ENCODE measurements at places on chromosomes 12 and 14. TPM values are rescaled to one million over a fixed set of nuclear protein-coding genes. Genes with fewer than 3 reads are reported as not detected.

Gene MYH6
- polyA plus RNA-seq = not detected

DNA sequence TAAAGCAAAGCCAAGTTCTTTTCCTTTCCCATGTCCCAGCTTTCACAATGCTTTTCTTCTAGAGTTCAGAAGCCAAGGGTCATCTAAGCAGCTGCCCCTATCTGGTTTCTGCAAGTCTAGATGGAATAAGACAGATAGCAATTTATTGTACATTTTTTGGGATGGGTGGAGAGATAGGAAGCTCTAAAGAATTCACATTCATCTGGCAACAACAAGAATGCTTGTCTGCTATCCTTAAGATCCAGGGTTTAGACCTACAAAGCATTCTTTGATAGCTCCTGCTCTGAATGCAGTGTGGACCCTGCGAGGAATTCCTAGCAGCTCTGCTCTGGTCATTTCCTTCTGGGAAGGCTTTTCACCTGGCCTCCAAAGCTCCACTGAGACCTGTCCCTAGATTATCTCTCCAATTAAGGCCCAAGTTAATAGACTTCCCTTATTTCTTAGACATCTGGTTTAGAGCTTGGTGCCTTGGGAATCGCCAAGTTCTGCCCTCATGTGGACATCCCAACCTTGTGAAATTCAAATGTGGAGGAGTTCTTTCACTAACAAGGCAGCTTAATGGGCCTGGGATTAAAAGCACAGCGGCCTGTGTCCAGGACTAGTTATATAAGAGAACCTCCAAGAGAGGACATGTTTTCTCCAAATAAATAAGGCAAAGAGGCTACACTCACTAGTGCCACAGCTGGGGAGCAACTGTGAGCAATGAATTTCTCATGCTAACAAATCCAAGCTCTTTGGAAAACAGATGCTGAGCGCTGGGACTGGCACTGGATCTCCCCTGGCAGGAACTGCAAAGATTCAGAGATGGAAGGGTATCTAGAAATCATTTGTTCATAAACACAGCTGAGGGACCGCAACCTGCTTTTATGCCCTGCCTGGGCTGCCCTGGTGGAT lies 384.5 kb upstream of the DDHD1 start:
- DNase-seq = no peak

Gene CLEC4E
- not detected for polyA plus RNA-seq

DNA sequence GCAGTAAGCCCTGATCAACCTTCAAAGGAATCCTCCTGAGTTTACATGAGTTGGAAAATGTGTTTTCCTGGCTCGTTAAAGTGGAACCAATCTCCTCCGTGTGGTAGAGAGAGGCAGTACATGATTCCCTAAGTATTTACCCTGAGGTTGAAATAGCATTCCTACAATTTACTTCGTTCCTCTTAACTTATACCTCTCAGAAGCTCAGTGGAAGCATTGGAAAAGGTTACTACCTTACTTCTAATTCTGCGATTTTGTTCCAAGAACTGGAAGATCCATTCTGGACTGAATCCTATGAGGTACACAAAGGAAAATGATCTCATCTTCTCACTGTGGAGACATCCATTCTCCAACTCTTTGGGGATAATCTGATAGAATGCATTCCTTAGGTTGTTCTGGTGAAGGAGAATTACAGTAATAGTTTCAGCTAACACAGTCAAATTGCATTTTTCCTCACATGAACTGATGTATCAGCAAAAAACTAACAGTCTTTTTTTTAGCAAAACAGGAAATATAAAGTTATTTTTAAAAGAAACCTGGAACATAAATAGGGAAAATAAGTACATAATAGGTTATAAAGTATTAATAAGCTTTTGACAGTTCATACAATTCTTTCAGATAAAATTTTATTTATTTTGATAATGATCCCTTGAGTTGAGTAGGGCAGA lies 475.6 kb downstream of the PDZRN4 start:
- no peak for DNase-seq

DNA sequence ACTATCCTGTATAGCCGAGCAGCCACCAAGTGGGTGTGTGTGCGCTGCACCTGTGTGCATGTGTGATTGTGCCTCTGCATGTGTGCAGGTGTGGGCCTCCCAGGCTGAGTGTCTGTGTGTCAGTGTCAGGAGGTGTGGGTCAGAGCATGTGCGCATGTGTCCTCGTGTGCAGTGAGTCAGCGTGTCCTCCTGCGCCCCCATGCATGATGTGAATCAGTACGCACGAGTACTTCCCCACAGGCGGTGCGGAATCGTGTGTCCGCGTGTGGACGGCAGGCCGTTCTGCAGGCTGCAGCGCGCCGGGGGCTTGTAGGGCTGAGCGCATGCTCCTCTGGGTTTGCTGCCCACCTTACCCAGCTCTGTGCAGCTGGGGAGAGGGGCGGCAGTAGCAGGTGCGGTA lies 34.2 kb downstream of the DTX1 start:
- no peak for DNase-seq

GRCh38 chr14:93538413-93538812 lies 107.7 kb downstream of the UNC79 start:
- DNase-seq = no peak

DNA sequence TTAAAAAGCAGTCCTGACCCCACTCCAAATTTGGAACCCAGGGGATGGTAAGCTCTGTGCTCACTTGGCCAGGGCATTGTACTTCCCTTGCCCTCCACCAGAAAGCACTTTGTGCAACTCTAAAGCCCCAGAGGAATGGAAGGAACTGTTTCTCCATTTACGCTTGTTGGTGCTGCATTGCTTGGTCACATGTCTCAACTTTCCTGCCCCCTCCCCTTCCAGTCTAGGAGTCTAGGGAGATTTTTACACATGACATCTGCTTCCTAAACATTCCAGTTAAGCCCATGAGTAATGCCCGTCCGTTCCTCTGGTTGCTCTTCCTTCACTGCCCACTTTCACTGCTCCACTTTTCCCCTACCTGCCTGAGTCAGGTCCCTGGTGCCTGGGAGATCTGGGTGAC lies 92.6 kb upstream of the MAP1LC3B2 start:
- no peak for DNase-seq

Gene DTX1
- polyA plus RNA-seq = not detected

DNA sequence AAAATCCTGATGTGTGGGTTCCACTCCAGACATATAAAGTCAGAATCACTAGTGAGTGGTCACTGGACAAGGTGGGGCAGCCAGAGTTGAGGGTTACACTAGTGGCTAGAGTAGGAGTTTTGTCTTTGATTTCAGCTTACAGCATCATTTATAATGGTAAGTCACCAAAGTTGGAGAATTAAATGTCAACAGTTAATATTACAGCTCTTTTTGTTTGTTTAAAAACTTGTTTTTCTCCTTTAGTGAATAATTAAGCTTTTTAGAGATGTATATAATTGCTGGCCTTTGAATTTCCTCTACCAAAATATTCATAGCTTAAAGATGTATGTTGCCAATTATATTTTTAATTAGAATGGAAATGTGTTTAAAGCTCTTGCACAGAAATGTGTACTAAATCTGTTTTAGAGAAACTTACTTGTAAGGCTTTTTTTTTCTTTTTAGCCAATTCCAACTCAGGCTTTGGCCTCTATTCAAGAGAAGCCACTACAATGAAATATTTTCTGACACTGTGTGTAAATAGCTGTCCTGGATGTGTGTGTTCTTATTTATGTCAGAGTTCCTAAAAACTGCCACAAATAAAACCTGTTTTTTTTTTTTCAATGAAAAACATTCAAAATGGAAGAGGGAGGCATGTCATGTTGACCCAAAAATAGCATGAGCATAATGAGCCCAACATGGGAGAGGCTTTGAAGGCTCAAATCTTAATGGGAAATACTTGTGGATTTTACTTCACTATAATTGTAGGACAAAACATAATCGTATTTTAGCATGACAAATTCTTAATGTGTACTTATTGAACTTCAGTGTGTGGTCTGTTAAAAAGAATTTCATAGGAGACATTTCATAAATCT lies 92.2 kb downstream of the TBC1D30 start:
- no peak for DNase-seq

DNA sequence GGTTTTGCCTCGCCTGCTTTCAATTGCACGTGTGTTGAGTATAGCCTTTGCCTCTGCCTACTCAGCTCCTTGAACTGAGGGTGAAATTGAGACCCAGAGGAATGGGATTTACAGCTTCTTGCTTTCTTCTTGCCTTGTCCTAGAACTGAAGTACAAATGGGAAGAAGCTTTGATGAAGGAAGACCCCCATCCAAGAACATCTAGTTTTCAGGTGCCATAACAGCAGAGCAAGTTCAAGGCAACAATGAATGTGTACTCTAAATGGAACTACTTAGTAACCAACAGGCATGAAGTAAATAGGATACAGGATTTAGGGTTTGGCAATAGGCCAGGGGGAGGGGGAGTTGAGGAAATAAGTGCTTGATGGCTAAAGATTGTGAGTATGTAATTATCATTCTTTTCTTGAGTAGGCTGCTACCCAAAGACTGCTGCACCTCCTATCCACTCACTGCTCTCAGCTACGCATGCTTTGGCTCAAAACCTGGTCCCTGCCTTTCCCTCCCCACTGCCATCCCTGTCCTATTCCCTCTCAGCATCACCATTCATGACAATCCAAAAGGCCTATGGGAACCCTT lies 2.1 kb downstream of the GPX2 start:
- no peak for DNase-seq

DNA sequence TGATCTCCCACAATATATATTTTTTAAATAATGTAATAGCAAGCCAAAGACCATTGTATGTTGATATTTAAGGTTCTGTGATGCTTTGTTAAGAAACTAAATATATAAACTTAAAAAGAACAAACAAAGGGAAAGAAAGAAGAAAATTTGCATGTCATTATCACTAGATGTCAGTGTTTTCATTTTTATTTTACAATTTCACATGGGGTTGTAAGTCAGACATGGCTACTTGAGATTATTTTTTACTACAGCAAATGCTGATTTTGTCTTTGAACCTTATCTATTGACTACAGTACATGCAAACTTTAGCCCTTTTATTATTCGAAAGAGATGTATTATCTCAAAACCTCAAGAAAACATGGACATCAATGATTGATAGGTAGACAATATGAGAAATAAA lies 36.1 kb downstream of the SLCO1C1 start:
- DNase-seq = no peak

GRCh38 chr12:94184995-94185719 lies 36.8 kb downstream of the PLXNC1 start:
- no peak for DNase-seq

GRCh38 chr12:66176105-66176900 lies 6.5 kb upstream of the TMBIM4 start:
- DNase-seq = no peak

GRCh38 chr12:65525491-65526141 lies 247.1 kb downstream of the MSRB3 start:
- no peak for DNase-seq

- DNase-seq = no peak
Measured at GRCh38 chr12:114213055-114213581, 192.8 kb downstream of the TBX5 start.

DNA sequence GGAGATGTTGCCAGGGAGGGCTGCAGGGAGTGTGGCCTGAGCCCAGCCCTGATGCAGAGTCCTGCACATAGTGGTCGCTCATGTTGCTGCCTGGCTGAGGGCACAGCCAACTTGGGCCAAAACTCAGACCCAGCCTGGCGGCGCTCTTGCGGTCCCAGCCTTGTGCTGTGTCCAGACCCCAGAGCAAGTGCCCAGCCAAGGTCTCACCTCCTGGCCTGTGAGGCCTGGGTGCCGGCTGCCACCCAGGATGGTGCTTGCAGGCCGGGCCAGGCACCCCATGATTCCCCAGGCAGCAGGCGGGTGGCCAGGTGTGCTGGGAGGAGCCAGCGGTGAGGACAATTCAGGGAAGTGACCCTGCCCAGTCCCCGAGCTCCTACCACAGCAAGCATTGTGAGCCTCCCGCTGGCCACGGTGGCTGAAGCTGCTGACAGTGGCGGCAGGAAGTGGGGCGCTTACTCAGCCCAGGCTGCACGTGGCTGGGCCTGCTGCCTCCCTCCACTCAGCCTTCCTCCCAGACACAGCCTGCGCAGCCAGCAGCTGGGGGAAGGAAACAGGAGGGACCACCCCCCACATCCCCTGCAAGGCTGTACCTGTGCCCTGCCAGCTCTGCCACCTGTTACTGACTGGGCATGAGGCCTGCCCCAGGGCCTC lies 17.7 kb upstream of the PGF start:
- peak; percentile 41 for DNase-seq

- DNase-seq = no peak
Measured at GRCh38 chr14:20116748-20117147, 6.2 kb downstream of the OR4K17 start.

- no peak for DNase-seq
Measured at GRCh38 chr12:80282226-80282625, 161.8 kb upstream of the PTPRQ start.

GRCh38 chr14:35223927-35224326 lies 68.3 kb upstream of the PSMA6 start:
- no peak for DNase-seq

Gene ST8SIA1
- not detected for polyA plus RNA-seq

GRCh38 chr14:32702562-32702961 lies 236.1 kb upstream of the NPAS3 start:
- DNase-seq = no peak

DNA sequence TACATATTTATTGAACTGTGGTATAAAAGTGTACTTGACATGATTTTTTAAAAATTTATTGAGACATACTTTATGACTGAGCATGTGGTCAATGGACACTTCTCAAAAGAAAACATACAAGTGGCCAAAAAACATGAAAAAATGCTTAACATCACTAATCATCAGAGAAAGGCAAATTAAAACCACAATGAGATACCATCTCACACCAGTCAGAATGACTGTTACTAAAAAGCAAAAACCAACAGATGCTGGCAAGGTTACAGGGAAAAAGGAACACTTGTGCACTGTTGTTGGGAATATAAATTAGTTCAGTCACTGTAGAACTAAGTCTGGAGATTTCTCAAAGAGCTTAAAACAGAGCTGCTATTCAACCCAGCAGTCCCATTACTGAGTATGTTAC lies 1177.6 kb downstream of the GALC start:
- DNase-seq = no peak

Gene LRTM2
- polyA plus RNA-seq = not detected

DNA sequence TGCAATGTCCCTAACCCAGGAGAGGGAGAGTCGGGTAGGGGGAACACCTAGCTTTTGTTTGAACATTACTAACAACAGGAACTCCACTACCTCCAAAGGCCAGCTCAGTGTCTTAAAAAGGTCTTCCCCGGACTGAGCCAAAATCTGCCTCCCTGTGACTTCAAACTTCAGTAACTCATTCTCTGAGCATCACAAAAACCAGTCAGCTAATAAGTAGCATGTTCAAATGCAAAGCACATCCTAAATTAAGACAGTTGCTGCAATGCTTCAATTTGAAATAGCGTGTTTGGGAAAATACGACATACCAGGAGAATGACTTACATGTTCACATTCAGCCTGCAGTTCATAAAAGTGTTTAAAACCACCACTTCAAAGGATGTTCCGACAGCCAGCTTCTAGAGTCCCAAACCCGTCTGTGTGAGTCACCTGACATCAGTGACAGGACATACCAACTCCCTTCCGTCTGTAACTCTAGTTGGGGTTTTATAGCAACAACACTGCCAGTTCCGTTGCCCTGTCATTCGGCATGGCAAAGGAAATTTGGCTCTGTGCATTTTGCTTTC lies 13.0 kb downstream of the ZFP36L1 start:
- DNase-seq = peak; percentile 73

DNA sequence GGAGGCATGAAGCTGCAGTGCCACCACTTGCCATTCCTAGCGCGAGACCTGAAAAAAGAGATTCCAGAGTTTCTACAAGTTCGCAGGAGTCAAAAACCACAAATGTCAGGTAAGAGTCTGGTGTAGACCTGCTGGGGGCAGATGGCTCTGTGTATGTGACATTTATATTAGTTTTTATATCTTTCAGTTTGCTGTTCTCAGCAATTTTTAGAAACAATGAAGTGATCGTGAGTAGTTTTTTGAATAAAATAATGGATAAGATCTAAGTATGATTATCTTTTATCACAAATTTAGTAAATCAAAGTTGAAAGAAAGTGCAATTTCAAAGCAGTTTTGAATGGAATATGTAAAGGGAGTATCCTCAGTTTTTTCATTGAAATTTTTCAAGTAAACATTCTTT lies 9.3 kb downstream of the ZC3H14 start:
- no peak for DNase-seq
